Activated CD4-positive, alpha-beta T cell treated with anti-CD3 and anti-CD28 coated beads, Interleukin-2, amount 10 ng/mL, durations not matched to agents 24 days and 14 days (primary cell): ENCODE measurements at places on chromosomes 3 and 15. TPM values are rescaled to one million over a fixed set of nuclear protein-coding genes. Genes with fewer than 3 reads are reported as not detected.

Gene CD47
- total RNA-seq = 104 and 109 TPM in 2 replicates

Gene BDH1
- total RNA-seq = 124 and 133 TPM in 2 replicates

Gene HRH1
- 0.42 and 0.52 TPM in 2 replicates for total RNA-seq

- no peaks in the 10 kb centered on the region for H3K36me3 ChIP-seq
- H3K27ac ChIP-seq = no peak overlapping the region
- DNase-seq = peak; percentile 52
These were observed 45.2 kb downstream of the CDAN1 start for GRCh38 chr15:42691770-42692169.

- H3K4me3 ChIP-seq = no peak overlapping the region
- H3K27ac ChIP-seq = no peak overlapping the region
- peaks cover 1% of the 10 kb centered on the region for H3K36me3 ChIP-seq
- peaks cover 16% of the 10 kb centered on the region for H3K4me1 ChIP-seq
- no peak for DNase-seq
- no peaks in the 10 kb centered on the region for H3K27me3 ChIP-seq
These were observed 7.0 kb downstream of the GPR160 start for GRCh38 chr3:170044795-170045244.

DNA sequence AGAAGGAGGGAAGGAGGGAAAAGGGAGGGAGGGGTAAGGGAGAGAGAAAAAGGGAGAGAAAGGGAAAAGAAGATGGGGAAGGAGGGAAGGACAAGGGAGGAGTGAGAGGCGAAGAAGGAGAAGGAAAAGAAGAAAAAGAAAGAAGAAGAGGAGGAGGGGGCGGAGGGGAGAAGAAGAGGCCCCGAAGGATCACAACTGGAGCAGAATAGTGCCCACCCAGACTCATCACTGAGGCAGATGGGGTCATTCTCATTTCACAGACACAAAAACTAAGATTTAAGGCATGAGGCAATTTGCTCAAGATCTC, 2.7 kb upstream of the ALAS1 start:
- no peak for DNase-seq
- H3K4me3 ChIP-seq = no peak overlapping the region
- peaks cover 15% of the 10 kb centered on the region for H3K36me3 ChIP-seq
- H3K4me1 ChIP-seq = peaks cover 34% of the 10 kb centered on the region
- H3K27me3 ChIP-seq = no peaks in the 10 kb centered on the region
- H3K27ac ChIP-seq = no peak overlapping the region

- peak overlapping the region; percentile 0 for H3K4me3 ChIP-seq
- no peak for DNase-seq
- H3K36me3 ChIP-seq = no peaks in the 10 kb centered on the region
- H3K27ac ChIP-seq = no peak overlapping the region
These were observed 19.2 kb upstream of the TKT start for GRCh38 chr3:53274938-53275605.

DNA sequence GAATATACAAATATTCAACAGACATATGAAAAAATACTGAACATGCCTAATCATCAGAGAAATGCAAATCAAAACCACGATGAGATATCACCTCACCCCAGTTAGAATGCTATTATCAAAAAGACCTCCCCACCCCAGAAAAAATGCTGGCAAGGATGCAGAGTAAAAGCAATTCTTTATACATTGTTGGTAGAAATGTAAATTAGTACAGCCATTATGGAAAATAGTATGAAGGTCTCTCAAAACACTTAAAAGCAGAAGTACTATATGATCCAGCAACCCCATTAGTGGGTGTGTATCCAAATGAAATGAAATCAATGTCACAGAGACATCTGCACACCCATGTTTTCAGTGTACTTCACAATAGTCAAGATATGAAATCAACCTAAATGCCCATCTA, 308.7 kb downstream of the CHST2 start:
- no peak for DNase-seq
- peaks cover 5% of the 10 kb centered on the region for H3K4me1 ChIP-seq
- H3K27me3 ChIP-seq = no peaks in the 10 kb centered on the region

GRCh38 chr15:41798607-41799487, 24.6 kb downstream of the MAPKBP1 start:
- DNase-seq = no peak
- H3K27me3 ChIP-seq = no peaks in the 10 kb centered on the region
- H3K4me3 ChIP-seq = no peak overlapping the region
- peaks cover 14% of the 10 kb centered on the region for H3K36me3 ChIP-seq

DNA sequence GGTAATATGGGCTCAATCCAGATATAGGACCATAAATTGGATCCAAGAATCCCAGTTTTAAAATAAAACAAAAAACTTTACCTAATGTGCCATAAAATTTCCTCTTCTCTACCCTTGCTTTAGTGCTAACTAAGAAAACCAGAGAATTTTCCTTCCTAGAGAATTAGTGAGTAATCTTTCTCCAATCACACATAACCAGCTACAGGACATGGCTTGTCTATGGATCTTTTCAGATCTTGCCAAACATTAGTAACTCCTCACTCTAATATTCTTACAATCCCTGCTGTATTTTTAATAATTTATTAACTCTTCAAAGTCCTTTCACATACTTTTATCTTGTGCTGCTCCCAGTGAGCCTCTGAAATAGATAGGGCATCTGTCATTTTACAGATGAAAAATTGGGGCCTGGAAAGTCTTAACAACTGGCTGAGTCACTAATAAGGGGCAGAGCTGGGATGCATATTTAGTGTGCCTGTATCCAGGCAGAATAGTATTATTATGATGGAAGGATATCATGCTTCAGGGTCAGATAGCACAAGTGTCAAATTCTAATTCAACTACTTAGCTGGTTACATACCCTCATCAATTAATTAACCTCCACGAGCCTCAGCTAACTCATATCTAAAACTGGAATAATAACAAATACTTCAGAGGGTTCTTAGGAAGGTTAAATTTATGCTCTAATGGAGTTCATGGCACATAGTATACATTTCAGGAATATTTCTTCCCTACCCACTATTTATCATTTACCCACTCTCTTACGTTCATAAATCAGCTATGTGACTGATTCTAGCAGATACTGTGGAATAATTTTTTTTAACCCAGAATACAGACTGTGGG, 5.6 kb downstream of the ZBED2 start:
- no peaks in the 10 kb centered on the region for H3K27me3 ChIP-seq
- peak overlapping the region; percentile 62 for H3K4me3 ChIP-seq
- peaks cover 58% of the 10 kb centered on the region for H3K4me1 ChIP-seq
- no peak for DNase-seq
- peaks cover 89% of the 10 kb centered on the region for H3K36me3 ChIP-seq

- H3K36me3 ChIP-seq = no peaks in the 10 kb centered on the region
- H3K4me3 ChIP-seq = no peak overlapping the region
- peaks cover 15% of the 10 kb centered on the region for H3K27me3 ChIP-seq
- no peak overlapping the region for H3K27ac ChIP-seq
- no peak for DNase-seq
These were observed 15.3 kb upstream of the ARL14 start for GRCh38 chr3:160661660-160662059.

- H3K27me3 ChIP-seq = no peaks in the 10 kb centered on the region
- no peaks in the 10 kb centered on the region for H3K4me1 ChIP-seq
- H3K4me3 ChIP-seq = no peak overlapping the region
- DNase-seq = no peak
- no peak overlapping the region for H3K27ac ChIP-seq
- no peaks in the 10 kb centered on the region for H3K36me3 ChIP-seq
These were observed 247.9 kb downstream of the GBE1 start for GRCh38 chr3:81513591-81513990.

DNA sequence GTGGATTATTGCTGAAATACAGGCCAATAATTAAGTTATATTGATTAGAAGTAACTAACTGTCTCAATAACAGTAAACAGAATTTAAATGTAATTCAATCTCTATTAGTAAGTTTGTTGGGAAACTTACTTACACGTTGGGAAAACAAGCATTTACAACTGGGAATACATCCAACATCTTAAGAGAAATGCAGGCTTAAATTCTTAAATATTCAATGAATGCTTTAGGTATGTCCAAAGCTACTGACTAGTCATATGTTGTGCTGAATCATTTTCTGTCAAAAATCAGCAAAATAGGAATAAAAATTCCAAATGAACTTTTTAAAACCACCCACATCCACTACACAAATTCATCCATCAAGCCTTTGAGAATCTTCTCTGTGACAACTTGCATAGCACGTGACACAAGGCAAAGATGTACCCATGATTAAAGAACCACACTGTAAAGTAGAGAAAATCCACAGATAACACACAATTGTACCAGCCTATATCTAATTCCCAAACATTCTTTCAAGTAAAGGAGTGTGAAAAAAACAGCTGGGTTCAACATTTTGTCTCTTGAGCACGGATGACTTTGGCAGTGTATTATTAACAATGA, 60.0 kb downstream of the NMNAT3 start:
- H3K36me3 ChIP-seq = no peaks in the 10 kb centered on the region
- no peak overlapping the region for H3K27ac ChIP-seq
- no peak for DNase-seq
- H3K27me3 ChIP-seq = no peaks in the 10 kb centered on the region
- H3K4me3 ChIP-seq = no peak overlapping the region
- no peaks in the 10 kb centered on the region for H3K4me1 ChIP-seq

- peak overlapping the region; percentile 1 for H3K27ac ChIP-seq
- H3K4me1 ChIP-seq = peaks cover 39% of the 10 kb centered on the region
- no peak overlapping the region for H3K4me3 ChIP-seq
- no peaks in the 10 kb centered on the region for H3K27me3 ChIP-seq
- peaks cover 27% of the 10 kb centered on the region for H3K36me3 ChIP-seq
- DNase-seq = no peak
These were observed 19.5 kb downstream of the TBL1XR1 start for GRCh38 chr3:177177749-177178221.

GRCh38 chr3:156425651-156426050, 129.3 kb downstream of the SSR3 start:
- no peak overlapping the region for H3K4me3 ChIP-seq
- H3K27ac ChIP-seq = no peak overlapping the region
- H3K4me1 ChIP-seq = no peaks in the 10 kb centered on the region
- no peak for DNase-seq

DNA sequence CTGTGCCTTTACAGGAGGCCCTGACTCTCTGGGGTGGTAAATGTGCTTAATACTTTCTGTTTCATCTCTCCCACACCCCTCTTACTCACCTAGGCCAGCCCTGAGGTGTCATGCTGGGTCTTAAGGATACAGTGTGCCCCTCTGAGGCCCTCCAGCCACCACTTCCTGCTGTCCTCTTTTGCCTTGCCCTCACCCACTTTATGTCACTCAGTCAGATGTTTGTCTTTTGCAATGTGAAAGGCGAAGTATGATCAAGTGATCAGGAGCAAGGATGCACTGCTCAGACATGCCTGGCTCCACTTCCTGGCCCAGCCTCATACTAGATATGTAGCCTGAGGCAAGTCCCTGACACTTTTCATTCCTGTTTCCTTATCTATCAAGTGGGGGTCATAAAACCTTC, 339.0 kb upstream of the NR2E3 start:
- no peak overlapping the region for H3K27ac ChIP-seq
- DNase-seq = no peak
- H3K36me3 ChIP-seq = no peaks in the 10 kb centered on the region
- H3K4me3 ChIP-seq = no peak overlapping the region

GRCh38 chr15:85780225-85780985, 14.3 kb downstream of the KLHL25 start:
- peaks cover 2% of the 10 kb centered on the region for H3K36me3 ChIP-seq
- H3K4me1 ChIP-seq = peaks cover 38% of the 10 kb centered on the region
- no peaks in the 10 kb centered on the region for H3K27me3 ChIP-seq
- H3K27ac ChIP-seq = no peak overlapping the region
- H3K4me3 ChIP-seq = no peak overlapping the region

- H3K27ac ChIP-seq = no peak overlapping the region
- H3K4me3 ChIP-seq = no peak overlapping the region
- H3K27me3 ChIP-seq = no peaks in the 10 kb centered on the region
These were observed 65.8 kb upstream of the OCA2 start for GRCh38 chr15:28164876-28165275.

- H3K4me1 ChIP-seq = no peaks in the 10 kb centered on the region
- DNase-seq = no peak
- H3K4me3 ChIP-seq = no peak overlapping the region
- no peaks in the 10 kb centered on the region for H3K36me3 ChIP-seq
These were observed 314.0 kb downstream of the ERC2 start for GRCh38 chr3:56154297-56154696.

GRCh38 chr3:133159498-133160475, 121.6 kb downstream of the TMEM108 start:
- no peaks in the 10 kb centered on the region for H3K4me1 ChIP-seq
- no peak overlapping the region for H3K27ac ChIP-seq
- DNase-seq = no peak
- no peaks in the 10 kb centered on the region for H3K36me3 ChIP-seq

DNA sequence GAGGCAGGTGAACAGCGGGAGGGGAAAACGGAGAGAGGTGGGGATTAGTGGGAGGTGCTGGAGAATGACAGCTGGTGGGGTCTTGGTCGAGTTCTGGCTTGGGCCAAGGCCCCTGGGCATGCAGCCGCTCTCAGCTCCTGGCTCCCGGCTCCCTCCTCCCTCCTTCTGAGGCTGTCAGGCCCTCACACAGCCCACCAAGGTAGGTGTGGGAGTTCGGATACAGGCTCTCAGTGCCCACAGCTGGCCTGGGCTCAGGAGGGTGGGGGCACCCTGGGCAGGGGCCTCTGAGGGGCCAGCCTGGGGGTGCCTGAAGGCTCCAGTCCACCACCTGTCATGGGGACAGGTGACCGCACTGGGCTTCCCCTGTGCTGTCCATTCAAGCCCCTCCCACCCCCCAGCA, 39.9 kb downstream of the PLXNA1 start:
- H3K36me3 ChIP-seq = no peaks in the 10 kb centered on the region
- no peak overlapping the region for H3K4me3 ChIP-seq
- no peak for DNase-seq
- H3K27me3 ChIP-seq = no peaks in the 10 kb centered on the region
- H3K27ac ChIP-seq = no peak overlapping the region
- peaks cover 6% of the 10 kb centered on the region for H3K4me1 ChIP-seq

DNA sequence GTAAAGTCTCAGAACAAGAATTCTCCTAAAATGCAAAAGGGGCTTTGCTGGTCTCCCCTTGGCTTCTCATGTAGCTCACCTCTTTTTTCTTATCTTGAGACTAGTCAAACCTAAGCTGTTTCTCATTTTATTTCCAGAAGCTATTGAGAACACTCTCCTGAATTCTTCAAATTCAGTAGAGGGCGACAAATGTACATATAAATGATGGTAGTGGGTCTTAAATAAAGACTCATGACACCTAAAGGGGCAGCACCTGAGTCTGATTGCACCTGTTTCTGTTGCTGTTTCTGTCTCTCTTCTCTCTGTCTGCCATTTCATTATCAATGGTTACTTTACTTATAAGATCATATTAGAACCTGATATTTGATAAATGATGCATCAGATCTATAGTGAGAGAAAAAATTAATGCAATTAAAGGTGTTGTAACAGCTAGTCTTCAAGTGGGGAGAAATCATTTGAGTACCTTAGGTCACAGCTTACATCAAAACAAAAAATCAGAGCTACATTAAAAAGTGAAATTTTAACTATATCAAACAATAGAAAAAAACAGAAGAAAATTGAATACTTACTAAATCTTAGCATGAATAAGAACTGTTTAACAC, 7.0 kb downstream of the ADIPOQ start:
- peak; percentile 73 for DNase-seq
- no peaks in the 10 kb centered on the region for H3K36me3 ChIP-seq
- H3K4me1 ChIP-seq = peaks cover 15% of the 10 kb centered on the region
- H3K4me3 ChIP-seq = no peak overlapping the region
- H3K27ac ChIP-seq = peak overlapping the region; percentile 2

GRCh38 chr3:69182588-69183316, 60.4 kb upstream of the LMOD3 start:
- H3K4me3 ChIP-seq = no peak overlapping the region
- H3K27me3 ChIP-seq = no peaks in the 10 kb centered on the region
- H3K4me1 ChIP-seq = peaks cover 16% of the 10 kb centered on the region
- peak overlapping the region; percentile 1 for H3K27ac ChIP-seq
- DNase-seq = no peak

GRCh38 chr3:13010780-13011572, 62.3 kb downstream of the IQSEC1 start:
- no peak for DNase-seq
- H3K4me1 ChIP-seq = peaks cover 67% of the 10 kb centered on the region
- peak overlapping the region; percentile 96 for H3K27ac ChIP-seq
- peaks cover 25% of the 10 kb centered on the region for H3K36me3 ChIP-seq
- H3K4me3 ChIP-seq = peak overlapping the region; percentile 75
